CD4-positive, alpha-beta memory T cell (primary cell): ENCODE measurements at places on chromosomes 12 and 14.

GRCh38 chr12:123846340-123846739, 84.2 kb downstream of the DNAH10 start:
- DNase-seq: no peak

GRCh38 chr12:6201213-6201608, 1.0 kb downstream of the CD9 start:
- no peak for DNase-seq

GRCh38 chr12:55845361-55845760, 2.6 kb upstream of the MMP19 start:
- no peak for DNase-seq

GRCh38 chr12:100574187-100575074, 947 bp downstream of the GAS2L3 start:
- no peak for DNase-seq

GRCh38 chr12:122681814-122682213, 21.3 kb downstream of the HCAR2 start:
- no peak for DNase-seq

DNA sequence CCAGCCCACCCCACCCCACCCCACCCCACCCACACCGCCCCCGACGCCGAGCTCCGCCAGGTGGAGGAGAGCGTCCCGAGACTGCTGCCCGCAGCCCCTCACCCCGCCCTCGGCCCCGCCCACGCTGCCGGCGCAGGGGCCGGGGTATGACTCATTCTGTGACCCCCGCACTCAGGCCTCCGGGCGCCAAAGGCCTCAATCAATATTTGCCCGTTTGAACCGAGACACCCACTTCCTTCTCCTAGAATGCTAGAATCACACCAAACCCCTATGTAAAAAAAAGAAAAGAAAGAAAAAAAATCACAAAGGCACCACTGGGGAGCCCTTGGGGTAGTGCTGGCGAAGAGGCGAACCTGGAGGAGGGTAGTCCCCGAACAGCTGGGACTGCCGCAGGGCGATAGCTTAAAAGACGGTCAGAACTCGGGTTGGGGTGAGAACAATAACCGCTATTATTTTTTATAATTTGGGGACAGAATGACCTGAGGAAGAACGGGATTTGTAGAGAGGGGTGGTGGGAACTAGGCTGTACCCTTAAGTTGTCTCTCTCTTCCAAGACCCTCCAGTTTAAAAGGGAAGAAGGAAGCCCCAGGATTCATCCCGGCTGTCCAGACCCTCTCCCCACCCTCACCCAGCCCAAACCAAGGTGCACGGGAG, 894 bp downstream of the KRT8 start:
- DNase-seq: no peak

- DNase-seq: no peak
These were observed 564.0 kb downstream of the TRHDE start for GRCh38 chr12:72836194-72836593.

DNA sequence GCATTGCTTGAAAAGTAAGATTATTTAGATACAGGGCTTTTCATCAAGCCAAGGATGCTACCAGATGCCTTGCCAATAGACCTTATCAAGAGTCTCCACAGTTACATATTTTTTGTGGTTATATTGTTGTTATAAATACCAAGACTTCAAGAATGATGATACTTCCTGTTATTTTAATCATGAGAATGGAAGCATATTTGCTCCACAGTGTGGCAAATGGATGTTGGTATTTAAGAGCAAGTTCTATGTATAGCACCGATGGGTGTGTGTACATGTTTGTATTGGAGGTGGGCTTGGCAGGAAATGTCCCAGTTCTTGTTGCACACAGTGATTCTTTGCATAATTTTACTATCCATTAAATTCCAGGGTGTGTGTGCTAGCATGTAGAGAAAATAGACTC, 4.4 kb upstream of the NID2 start:
- peak; percentile 3 for DNase-seq

GRCh38 chr12:27436029-27436428, 10.5 kb upstream of the SMCO2 start:
- DNase-seq: no peak

DNA sequence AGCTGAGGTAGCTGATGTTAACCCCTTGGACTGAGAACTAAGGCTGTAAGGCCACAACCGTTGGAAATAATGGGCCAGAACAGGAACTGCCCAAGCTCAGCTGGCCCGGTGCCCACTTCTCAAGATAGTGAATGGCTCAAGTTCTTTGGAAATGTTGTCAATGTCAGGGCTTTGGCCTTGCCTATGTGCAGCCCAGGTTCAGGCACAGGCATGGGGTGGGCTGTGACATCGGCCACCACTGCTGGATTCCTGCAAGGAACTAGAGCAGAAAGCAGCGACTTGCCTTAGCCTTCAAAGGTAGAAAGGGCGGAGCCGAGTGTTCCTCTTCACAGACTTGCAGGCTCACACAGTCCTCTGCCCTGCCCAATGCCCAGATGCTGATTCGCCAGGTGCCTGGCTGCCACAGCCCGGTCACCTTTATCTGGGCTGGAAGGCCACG, 291.2 kb downstream of the ZFP36L1 start:
- no peak for DNase-seq

GRCh38 chr12:120801146-120801545, 75.5 kb downstream of the ACADS start:
- no peak for DNase-seq

- no peak for DNase-seq
These were observed 126.0 kb upstream of the COCH start for GRCh38 chr14:30748343-30748742.

DNA sequence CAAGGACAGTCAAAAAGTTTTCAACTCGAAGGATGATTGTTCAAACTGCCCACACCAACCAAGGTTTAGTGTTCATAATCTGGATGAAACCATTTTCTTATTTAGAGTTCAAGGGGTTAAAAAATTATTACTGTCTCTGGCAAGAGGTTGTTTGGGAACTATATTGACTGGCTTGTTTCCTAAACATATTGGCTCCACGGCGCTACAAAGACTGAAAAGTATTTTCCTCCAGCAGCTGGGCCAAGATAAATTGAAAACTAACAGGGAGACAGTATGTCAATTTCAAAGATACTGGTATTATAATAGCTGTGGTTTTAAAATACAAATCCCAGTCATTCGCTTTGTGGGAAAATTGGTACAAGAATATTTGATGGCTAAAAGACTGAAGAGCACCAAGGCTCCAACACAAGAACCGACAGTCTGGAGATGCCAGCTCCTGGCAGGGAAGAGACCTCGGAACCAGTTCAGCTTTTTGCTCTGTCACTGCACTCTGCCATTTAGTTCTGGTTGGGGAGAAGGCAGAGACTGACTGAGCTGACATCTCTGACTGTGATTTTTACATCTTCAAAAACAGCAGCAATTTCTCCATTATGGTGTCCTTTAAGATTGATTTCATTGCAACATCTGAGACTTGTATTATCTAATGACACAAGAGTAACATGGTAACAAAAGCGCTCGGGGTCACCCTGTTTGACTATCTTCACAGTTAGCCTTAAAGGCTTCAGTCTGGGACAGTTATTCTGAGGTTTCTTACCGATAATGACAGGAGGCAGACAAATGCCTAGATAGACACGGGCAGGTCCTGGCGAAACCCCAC, 62.0 kb downstream of the ST8SIA1 start:
- no peak for DNase-seq

DNA sequence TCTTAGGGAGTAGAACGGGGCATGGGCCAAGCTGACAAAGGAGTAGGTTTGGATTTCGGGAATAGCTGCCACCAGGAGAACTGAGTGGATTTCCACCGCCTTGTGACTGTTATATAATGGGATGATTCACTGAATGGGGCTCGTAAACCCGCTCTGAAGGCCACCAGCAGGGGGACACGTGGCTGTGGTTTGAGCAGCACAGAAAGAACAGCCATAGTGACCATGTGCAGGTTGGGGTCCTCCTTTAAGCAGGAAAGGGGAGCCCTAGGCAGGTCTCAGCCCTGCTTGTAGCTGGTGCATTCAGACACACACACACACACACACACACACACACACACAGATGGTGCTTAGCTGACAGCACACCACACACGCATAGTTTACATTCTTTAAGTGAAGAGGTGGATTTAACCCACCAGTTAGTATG, 8.6 kb upstream of the ASB2 start:
- DNase-seq: no peak

DNA sequence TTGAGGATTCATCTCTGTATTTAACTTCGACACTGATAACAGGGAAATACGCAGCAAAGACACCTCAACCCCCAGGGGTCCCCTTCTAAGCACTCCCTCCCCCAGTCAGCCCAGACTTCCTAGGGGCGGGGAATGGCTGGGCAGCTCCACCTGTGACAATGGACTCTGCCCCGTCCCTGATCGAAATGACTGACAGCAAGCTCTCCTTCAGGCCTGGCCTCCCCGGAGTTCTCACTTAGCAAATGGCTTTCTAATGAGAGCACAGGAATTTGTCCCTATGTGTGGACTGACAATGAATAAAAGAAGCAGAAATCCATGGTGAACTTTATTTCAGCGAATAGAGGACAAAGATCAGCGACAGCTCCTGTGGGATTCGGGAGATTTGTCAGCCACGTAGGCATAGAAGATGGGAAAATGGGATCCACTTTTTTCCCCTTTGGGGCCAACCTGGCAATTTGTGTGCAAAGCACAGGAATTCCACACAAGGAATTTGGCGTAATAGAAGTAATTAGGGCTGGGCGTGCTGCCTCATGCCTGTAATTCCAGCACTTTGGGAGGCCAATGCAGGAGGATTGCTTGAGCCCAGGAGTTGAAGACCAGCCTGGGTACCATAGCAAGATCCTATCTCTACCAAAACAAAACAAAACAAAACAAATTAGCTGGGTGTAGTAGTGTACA, 63.8 kb downstream of the TNFAIP2 start:
- DNase-seq: no peak

GRCh38 chr14:54132496-54132895, 175.9 kb upstream of the BMP4 start:
- no peak for DNase-seq

DNA sequence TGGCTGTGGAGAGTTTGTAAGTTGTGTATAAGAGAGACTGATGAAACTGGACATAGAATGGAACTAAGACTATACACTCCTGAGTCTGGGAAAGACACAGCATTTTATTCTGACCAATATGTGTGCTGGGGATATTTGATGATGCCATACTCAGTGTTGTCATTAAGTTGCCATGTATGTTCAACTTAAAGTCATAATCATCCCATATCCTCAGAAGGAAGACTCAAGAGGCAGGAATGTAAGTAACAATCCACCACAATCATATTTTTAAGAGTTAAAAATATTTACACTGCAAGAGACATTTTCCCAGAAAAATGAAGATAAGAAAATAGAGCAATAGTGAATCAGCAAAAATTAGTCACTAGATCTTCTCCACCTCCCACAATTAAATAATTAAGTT, 120.1 kb downstream of the MDGA2 start:
- DNase-seq: no peak

- DNase-seq: no peak
These were observed 84.6 kb downstream of the ARL6IP4 start for GRCh38 chr12:123064885-123065619.

DNA sequence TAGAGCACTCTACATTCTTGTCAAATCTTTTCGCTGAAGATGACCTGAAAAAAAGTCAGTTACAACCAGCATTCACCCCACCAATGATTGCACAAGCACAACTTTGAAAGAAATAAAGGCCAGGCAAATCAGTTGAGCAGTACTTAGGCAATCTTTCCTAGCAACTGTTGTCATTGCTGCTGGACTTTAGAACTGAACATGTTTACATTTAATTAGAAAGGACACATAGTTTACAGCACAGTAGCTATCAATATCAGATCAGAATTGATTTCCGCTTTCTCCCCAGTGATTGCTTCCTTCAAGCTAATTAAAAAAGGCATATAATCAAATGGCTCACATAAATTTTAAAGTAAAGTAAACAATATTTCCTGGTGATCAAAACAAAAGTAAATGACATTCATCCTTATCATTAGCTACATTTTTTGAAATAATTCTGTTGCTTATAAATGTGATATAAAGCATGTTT, 128.4 kb downstream of the FOXA1 start:
- no peak for DNase-seq

- DNase-seq: no peak
These were observed 924 bp upstream of the MANSC1 start for GRCh38 chr12:12350868-12351463.

GRCh38 chr12:65935906-65936901, 111.9 kb downstream of the HMGA2 start:
- DNase-seq: no peak

- no peak for DNase-seq
These were observed 108.2 kb downstream of the PRMT8 start for GRCh38 chr12:3598896-3599860.

DNA sequence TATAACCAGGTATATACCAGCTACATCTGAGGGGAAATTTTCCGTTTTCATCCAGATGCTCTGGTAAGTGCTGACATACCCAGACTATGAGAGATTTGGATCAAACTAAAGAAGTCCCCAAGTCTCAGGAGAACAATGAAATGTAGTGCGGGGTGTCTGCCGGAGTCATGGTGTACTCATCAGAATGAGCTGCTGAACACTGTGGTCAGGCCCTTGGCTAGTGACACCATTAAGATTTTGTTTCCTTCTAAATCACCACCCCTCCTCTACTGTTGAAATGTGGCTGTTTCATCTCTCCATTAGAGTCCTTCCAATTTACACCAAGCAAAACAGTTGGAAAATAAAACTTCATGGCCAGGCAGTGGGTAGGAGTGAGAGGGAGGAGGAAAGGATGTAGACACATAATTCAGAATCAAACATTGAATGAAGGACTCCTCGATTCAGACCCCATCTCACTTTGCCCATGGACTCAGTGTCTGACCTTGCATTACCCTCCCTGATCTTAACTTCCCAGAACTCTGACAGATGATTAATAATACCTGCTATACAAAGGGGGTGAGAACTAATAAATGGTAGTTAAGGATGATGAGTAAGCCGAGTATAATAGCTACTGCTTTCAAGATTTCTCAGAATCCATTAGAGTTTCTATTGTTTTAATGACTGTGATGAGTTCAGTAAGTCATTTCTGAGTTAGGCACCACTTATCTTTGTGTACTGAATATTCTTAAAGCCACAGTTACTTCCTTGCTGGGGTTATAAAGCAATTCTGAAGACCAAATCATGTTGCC, 127.4 kb downstream of the CRADD start:
- no peak for DNase-seq

DNA sequence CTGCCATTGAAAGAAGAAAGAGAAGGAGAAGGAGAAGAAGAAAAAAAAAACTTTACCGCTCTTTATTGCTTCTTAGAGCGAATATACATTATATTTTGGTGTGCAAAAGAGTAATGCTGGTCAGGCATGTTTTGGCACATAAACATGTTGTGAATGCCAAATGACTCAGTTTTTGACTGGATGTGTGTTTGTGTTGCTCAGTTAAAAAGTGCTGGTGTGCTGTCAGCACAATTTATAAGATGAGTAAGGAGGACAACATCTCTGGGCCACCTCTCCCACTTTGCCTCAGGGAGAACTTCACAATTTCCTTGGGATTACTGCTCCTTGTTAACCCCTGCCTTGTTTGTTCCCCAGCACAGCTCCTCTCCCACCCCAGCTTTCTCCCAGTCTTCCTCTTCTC, 584.8 kb downstream of the ETNK1 start:
- no peak for DNase-seq

- DNase-seq: no peak
These were observed 124.6 kb downstream of the KICS2 start for GRCh38 chr12:64097366-64098105.

- no peak for DNase-seq
These were observed 84.7 kb downstream of the TSPAN9 start for GRCh38 chr12:3161861-3162260.
